GDM1 (cell line): ENCODE measurements at places on chromosomes 1 and 21.

DNA sequence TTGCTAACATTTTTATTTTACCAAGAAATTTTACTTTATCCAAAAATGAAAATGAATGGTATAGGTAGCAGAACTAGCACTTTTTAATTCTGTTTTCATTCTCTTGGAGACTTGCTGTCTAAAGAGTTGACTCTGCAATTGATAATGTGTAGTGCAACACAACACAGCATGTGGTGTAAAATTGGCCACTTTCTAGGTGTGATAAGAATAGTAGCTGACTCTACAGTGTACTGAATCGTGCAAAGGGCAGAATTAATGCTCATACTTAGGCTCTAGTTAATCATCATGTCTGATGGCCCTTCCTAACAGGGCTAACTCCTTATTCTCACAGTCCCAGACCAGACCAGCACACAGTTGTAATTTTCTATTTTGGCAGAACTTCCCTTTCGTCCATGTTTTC, 140.5 kb downstream of the NEK7 start:
- DNase-seq: no peak

DNA sequence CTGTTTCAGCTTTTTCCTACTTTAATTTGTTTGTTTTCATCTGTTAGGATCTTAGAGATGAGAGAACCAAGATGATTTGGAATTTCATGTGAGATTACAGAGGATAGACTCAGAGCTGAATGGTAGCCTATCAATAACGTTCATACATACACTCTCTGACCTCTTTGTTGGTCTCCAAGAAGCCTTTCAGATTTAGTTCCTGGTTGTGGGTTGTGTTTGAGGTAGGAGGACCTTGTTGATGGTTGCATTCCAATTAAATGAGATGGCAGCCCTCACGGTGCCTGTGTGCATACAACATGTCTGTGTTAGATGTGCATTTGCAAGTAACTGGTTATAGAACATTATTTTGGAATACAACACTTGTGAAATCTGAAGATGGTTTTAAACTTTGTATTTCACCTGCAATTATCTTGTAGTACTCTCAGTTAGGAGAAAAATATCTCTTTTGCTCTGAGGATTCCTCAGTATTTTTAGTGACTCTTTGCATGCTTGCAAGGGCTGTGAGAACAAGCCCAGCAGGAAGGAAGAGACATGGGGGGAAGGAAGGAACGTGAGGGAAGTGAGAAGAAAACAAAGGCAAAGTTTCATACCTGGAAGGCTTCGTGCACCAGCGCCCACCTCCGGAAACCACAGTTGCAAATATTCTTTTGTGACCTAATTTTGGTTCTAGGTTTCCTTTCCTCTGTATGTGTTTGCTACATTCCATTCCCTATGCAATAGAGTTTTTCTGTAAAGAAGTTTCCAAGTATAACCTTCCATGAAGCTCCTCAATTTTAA, 291.8 kb downstream of the DISC1 start:
- no peak for DNase-seq

GRCh38 chr1:38577385-38577784, 282.2 kb downstream of the RRAGC start:
- no peak for DNase-seq

GRCh38 chr1:23726686-23727085, 16.6 kb upstream of the ELOA start:
- no peak for DNase-seq

DNA sequence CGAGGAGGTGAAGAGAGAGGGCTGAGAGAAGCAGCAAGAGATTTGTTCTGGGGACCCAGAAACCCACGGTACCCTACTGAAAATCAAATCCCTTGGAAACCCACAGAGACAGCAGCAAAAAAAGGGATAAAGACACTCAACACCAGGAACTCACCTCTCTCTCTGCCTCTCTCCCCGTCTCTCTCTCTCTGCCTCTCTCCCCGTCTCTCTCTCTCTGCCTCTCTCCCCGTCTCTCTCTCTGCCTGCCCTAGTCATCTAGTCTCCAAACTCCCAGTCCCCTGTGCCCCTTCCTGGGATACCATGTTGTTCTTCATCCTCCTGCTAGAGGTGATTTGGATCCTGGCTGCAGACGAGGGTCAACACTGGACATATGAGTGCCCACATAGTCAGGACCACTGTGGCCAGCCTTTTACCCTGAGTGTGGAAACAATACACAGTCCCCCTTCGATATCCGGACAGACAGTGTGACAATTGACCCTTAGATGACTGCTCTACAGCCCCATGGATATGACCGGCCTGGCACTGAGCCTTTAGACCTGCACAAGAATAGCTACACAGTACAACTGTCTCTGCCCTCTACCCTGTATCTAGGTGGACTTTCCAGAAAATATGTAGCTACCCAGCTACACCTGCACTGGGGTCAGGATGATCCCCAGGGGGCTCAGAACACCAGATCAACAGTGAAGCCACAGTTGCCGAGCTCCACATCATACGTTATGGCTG, 9.8 kb upstream of the ALDH9A1 start:
- DNase-seq: no peak

DNA sequence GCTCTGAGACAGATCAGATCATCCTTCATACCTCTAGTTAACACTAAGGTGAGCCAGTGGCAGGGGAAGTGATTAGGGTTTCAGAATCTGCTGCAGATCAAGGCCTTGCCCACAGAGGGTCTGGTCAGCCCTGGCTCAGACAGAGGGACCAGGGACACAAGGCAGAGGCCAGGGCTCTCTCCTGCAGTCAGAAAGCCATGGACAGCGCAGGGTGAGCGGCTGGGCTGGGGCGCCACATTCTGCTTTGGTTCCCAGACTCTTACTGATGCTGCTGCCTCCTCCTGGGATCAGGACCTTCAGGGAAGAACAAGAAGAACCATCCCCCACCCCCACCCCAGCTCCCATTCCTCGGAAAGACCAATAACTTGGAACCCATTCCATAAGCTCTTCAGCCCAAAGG, 43.1 kb downstream of the GPR161 start:
- DNase-seq: no peak

DNA sequence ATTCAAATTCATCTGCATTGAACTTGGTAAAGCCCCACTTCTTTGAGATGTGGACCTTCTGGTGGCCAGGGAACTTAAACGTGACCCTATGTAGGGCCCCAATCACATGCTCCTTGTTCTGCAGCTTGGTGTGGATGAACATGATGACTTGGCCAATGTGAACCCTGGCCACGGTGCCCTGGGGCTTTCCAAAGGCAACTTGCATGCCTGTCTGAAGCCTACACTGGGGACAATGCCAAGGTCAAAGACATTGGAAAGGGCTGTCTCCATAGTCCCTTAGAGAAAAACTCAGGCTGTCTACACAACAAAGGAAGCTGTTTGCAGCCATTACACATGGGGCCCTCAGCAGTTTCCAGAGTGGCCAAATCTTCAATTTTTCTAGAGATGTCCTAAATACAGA, 8.9 kb upstream of the VPS13D start:
- no peak for DNase-seq

DNA sequence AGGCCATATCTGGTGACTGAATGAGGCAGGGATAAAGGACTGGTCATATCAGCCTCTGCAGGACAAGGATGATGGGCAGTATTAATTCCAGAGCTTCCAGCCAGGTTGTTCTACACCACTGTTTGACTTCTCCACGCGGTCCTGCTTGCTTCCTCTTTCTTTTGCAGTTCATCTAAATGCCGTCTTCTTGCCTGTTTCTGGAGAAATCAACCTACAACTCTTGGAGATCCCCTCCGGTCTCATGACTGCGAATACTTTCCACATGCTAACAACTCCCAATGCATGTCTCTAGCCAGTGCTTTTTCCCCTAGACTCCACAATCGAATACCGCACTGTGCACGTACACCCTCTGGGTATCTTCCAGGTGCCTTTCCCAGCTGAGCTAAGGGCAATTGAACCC, 14.1 kb upstream of the TIAM1 start:
- DNase-seq: no peak

GRCh38 chr1:22139066-22139594, 3.8 kb downstream of the WNT4 start:
- DNase-seq: no peak

DNA sequence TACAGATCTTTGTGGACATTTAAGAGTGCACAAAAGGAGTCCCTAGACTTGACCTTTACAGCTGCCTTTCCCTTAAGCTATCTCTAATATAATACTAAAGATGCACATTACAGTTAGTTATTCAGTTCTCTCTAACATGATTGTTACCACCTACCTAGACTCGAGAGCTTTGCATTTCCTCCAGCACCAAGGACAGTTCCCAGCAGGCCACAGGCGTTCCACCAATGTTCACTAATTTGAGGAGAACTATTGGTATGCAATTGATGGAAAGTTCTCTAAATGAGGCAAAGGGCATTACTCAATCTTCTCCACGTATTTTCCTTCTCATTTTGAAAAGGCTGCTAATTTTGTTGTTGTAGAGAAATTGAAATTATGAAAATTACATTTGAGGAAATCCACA, 5.4 kb upstream of the NTNG1 start:
- peak; percentile 10 for DNase-seq

DNA sequence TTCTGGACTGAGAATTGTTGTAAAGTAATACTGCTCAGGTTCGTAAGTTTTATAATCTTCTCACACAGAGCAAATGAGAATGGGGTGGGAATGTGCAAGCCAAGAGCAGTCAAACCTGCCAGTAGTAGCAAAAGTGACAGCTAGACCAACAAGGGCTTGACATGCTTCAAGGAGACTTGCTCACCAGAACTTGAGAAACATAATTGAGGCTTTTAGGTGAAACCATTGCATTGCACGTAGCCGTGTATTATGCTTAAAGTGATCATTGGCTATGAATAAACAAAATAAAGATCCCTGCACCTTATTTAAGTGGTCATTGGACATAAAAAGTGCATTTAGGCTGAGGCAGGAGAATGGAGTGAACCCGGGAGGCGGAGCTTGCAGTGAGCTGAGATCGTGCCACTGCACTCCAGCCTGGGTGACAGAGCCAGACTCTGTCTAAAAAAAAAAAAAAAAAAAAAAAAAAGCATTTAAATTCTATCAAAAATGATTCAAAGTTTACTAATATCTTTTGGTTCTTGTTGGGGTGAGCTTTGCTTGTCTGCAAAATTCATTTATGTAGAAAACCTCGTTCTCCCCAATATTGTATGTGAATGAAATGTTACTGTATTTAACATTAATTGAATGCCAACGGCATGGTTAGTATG, 11.8 kb upstream of the CCT8 start:
- DNase-seq: no peak

DNA sequence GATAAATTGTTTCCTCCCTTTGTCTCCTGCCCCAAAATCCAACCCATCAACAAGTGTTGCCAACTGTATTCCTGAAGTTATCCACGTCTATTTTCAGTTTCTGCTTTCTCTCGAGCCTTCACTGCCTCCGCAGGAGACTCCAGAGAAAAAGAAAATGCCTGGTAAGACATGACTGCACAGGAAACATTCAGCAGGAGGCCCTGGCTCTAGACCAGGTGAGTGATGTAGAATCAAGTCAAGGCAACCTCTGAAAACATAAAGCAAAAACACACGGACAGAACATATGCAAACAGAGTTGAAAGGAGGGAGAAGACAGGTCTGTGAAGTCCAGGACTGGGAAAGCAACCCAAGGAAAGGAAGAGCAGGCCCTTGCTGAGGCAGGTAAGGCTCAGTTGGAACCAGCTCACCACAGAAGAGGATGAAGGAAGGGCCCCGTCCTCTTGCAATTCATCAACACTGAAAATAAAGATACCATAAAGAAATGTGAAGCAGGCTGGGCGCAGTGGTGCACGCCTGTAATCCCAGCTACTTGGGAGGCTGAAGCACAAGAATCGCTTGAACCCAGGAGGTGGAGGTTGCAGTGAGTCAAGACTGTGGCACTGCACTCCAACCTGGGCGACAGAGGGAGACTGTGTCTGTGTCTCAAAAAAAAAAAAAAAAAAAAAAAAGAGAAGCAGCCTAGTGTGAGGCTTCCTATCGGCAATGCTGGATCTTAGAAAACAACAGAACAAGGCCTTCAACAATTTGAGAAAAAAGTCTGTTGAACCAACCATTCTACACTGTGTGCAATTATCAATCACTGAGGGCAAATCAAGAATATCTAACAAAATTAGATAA, 8.8 kb downstream of the NOL9 start:
- no peak for DNase-seq

- peak; percentile 52 for DNase-seq
Measured at GRCh38 chr1:10965546-10966226, 46.8 kb upstream of the TARDBP start.

DNA sequence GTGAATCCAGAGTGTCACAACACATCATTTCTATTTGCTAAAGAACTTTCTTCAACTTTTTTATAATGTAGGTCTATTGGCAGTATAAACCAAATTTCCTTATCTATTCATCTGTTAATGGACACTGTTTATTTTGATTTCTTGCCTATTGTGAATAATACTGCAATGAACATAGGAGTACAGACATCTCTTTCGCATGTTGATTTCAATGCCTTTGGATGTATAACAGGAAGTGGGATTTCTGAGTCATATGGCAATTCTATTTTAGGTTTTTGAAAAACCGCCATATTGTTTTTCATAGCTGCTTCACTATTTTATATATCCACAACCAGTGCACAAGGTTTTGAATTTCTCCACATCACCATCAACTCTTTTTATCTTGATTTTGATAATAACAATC, 198.7 kb downstream of the KCNT2 start:
- DNase-seq: no peak

GRCh38 chr1:248872752-248873408, 14.0 kb upstream of the ZNF692 start:
- peak; percentile 58 for DNase-seq

DNA sequence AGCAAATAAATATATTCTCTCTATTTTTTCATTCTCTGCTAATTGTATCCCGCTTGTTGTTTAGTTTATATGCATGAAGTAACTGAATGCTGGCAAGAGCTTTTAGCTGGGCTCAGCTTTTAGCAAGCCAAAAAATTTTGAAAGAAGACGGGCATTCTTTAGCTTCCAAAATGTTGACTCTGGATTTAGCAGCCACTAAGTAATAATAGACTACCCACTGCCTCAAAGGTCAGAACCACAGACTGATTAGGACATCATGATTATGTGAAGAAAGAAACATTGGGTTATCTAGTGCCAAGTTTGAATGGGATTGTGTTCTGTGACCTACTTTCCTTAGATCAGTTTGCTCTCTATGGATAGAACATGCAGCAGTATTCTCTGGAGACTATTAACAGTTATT, 80.3 kb upstream of the DPH5 start:
- no peak for DNase-seq

GRCh38 chr1:64588876-64589275, 118.9 kb downstream of the CACHD1 start:
- DNase-seq: no peak

DNA sequence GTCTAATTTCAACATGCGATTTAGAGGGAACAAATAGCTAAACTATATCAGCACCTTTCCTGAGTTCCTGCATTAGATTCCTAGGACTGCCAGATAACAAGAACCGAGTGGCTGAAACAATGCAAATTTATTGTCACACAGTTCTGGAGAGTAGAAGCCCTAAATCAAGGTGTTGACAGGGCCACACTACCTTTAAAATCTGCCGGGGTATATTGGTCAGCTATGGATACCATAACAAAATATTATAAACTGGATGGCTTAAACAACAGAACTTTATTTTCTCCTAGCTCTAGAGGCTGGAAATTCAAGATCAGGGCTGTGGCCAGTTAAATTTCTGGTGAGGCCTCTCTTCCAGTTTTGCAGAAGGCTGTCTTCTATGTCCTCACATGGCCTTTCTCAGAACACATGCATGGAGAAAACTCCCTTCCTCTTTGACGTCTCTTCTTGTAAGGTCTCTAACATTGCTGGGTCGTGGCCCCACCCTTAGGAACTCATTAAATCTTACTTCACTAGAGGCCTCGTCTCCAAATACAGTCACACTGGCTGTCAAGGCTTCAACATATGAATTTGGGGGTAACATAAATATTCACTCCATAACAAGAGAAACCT, 144.3 kb downstream of the FCRL5 start:
- no peak for DNase-seq
